ENCODE measurements at places on chromosomes 13 and 19.

GRCh38 chr13:36712770-36713169, 39.0 kb downstream of the SERTM1 start:
- DNase-seq, result no peak

GRCh38 chr13:70523622-70524021, 415.4 kb upstream of the KLHL1 start:
- no peak for DNase-seq

GRCh38 chr19:16374436-16374835, 49.8 kb downstream of the KLF2 start:
- DNase-seq, result no peak

GRCh38 chr19:40702337-40703012, 12.0 kb upstream of the NUMBL start:
- no peak for DNase-seq

GRCh38 chr19:18109733-18110608, 12.4 kb downstream of the MAST3 start:
- DNase-seq, result peak; percentile 64

All from activated naive CD8-positive, alpha-beta T cell treated with anti-CD3 and anti-CD28 coated beads, Interleukin-2, amount 50 U/mL, for 24 hours (primary cell).